Activated CD4-positive, CD25-positive, alpha-beta regulatory T cell treated with anti-CD3 and anti-CD28 coated beads, Interleukin-2, amount 50 U/mL, for 72 hours (primary cell): ENCODE measurements at places on chromosomes 2 and 18.

- DNase-seq, result no peak
Measured at GRCh38 chr2:150472511-150472899, 15.0 kb downstream of the RND3 start.

DNA sequence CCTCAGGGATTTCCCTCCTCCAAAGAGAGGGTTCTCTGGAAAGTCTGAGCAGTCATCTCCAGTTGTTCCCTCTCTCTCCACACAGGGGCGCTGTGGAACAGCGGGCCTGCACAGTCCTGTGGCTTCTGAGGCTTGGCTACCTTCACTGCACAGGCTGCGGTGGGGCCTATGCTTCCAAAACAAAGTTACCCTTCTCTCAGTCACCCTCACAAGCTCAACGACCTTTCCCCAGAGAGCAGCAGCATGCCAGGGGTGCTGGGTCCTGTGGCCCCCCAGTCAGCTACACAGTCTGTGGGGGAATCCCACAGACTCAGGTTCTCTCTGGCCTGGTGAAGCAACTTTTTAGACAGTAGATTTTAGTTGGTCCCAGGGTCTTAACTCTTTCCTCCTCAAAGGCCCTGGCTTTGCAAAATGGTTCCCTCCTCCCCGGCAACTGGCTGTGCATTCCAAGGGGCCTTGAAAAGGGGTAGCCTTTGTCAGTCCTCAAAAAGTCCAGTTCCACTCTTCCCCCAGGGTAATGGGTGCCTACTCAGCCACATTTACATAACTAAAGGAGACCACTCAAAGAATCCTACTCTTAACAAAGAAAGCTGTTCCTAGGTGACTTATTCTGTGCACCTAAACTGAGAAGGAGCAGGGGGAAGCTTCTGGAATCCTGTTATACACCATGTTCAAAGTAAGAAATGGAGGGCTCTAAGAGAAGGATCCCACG lies 14.9 kb downstream of the B3GNT7 start:
- no peak for DNase-seq

DNA sequence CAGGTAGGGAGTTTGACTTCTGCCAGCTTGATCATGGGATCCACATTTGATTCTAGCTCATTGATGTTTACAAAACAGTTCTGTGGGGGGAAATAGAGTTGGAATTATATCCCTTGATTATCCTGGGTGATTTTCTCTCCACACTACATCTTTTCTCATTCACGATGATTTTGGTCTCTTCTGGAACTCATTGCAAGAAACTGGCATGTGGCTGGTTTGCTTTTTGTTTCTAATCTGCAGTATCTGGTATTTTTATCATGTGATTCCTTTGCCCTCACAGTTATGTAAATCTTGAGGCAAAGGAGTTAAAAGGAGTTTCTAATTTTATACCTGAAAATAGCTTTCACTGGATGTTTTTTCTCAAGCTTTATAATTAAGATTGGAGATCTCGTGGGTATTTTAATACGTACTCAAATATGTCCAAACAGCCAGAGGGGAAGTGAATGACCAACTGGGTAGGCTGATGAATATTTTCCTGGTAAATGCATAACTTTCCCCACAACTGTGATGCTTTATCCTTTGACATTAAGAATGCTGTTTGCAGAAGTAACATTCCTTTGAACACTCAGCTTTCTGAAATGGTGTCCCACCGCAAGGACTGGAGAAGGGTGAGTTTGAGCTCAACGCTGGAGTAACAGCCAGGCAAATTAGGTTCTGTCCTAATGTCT lies 502.9 kb upstream of the ZEB2 start:
- no peak for DNase-seq

GRCh38 chr18:60247103-60247502 lies 125.5 kb downstream of the MC4R start:
- no peak for DNase-seq
